Activated naive CD4-positive, alpha-beta T cell (primary cell): ENCODE measurements at places on chromosomes 11 and 22.
A peak's percentile ranks its signal among the peaks of the same experiment; 100 is the strongest.

- no peak for DNase-seq
These were observed at the start of gene PRG2 for GRCh38 chr11:57390535-57390934. Gene PRG2 (minus strand): TSS chr11:57390650. CDS start chr11:57389944, 706 bp downstream.

GRCh38 chr11:77444261-77444660 is 29.6 kb downstream of the PAK1 start:
- no peak for DNase-seq

DNA sequence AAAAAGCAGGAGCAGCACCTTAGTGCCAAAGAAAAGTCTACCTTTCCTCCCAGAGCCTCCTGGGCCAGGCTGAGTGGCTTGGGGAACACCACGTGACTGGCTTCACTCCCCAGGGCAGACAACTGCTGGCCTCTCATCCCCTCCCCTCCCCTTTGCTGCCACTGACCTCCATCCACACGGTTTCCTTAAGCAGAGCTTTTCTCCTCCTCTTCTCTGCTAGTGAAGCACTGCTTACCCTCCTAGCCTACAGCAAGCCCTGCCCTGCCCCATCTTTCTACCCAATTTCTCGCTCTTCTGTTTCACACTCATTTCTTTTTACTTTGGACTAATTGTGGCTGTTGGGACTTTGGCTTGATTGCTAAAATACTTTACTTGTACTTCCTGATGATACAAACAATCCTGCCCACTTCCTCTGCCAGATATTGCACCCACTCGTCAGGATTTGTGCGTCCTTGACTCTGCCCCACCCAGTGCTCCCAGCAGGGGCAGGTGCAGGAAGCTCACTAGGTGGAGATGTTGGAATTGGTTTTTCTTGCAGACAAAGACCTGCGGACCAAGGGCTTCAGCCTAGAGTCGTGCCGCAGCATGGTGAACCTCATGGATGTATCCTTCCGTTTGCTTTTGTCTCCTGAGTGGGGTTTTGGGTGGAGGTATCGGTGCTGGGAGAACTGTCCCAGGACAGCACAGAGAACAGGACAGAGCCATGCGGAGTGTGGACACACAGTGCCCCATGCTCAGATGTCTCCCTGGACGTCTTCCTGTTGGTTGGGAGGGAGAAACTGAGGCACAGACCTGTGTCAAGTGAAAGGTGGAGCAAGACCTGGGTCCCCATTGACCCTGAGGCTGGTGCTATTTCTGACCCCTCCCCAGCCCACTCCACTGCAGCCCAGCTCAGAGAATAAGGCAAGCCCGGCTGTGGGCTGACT is 27.3 kb downstream of the CAPN1 start:
- no peak for DNase-seq

GRCh38 chr11:86816251-86816726 is 15.9 kb downstream of the PRSS23 start:
- DNase-seq: no peak

DNA sequence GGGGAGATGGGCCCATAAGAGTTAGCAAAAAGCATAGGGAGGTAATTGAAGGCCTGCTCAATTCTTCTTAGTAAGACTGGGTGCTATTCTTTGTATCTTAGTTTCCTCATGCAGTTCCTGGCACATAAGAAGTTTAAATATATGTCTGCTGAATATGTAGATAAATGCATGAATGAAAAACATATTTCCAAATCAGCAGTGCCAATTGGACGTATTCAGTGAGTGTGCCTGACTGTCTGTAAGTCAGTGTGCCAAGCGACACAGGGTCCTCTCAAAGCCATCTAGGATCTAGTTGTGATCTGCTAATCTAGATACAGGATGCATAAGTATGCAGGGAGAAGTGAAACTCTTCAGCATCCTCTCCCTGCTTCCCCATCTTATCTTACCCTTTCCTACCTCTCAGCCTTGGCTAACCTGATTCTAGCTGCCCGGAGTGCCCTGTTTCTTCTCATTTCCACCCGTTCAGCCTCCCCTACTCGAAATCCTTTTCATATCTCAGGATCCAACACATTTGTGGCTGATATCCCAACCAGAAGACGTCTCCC is 91.1 kb upstream of the SORL1-AS1 start:
- DNase-seq: no peak

DNA sequence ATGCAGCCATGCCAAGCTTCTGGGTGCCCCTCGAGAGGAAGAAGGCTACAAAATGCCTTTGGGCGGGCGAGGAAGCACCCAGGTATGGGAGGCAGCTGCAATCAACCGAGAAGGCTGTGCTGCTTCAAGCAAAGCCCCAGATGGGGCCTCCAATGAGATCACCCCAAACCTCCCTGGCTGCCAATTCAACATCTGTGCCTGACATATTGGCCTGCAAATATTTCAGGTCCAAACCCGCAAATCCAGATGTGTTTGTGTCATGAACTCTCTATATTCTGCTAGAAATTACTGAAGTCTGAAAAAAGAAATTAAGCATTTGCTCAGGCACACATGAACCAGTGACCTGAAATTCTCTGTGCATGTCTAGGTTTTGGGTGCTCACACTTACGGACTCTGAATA is 78.8 kb upstream of the RCN1 start:
- DNase-seq: no peak

DNA sequence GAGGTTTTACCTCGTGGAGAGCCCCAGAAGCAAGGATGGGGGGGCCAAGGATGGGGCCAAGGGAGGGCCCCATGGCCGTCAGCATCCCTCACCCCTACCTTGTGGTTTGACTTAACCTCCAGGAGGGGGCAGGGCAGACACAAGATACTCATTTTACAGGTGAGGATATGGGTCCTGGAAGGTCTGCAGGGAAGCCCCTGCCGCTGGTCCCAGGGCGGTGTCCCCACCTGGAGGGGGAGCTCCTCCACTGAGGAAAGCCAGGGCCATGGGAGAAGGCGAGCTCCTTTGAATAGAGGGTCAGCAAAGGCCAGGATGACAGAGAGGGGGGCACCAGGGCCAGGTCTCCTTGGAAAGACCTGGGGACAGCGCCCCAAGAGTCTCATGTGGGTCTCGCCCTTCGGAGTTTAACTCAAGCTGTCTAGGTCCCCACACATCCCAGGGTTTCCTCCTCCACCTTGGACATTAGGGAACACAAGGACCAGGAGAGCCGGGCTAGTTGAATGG is 5.9 kb upstream of the ADORA2A start:
- DNase-seq: no peak

DNA sequence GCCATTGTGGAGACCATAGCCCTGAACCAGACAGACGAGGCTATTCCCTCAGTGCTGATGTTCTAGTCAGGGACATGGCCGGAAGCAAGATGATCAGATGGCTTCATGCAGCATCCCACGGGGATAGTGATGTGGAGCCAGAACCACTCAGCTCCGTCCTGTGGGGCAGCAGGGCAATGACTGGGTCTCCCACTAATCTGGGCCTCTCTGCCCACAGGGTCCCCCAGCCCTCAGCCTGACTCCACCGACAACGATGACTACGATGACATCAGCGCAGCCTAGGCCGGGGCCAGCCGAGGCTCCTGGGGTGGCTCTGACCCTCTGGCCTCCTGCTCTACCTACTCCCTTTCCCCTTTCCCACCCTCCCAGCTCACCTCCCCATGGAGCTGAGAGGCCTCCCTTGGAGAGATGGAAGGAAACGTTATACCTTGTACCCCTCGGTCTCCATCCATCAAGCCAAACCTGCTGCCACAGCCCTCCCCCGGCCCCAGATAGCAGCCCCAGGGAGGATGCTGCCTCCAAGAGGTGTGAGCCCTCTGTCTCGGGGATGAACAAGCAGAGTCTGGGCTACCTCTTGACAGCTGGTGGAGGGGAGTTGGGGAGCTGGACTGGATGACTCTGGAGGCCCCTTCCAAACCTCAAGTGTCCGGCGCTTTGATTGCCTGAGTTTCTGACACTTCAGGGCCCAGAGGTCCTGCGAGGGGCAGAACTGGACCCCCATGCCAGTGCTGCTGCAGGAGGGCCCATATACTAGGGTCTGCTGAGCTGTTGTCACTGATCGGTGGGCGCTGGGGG is 47.8 kb downstream of the CD6 start:
- no peak for DNase-seq

DNA sequence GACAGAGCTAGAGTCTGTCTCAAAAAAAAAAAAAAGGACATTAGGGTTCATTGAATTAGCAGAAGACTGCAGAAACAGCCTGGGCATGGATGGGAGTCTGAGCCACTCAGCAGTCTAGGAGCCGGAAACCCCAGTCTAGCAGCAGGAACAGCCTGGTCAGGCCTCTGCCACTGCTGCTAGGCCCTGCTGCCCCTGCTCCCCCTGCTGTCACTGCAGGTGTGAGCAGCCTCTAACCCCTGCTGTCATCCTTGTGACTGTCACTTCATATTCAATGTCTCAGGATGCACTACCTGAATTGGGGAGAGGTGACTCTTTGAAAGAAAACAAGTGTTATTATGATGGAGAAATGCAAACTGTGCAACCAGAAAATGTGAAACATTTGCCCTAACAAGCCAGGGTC is 7.0 kb upstream of the DDX17 start:
- peak; percentile 34 for DNase-seq

GRCh38 chr11:130454491-130455252 is 6.2 kb downstream of the ADAMTS15 start:
- no peak for DNase-seq

DNA sequence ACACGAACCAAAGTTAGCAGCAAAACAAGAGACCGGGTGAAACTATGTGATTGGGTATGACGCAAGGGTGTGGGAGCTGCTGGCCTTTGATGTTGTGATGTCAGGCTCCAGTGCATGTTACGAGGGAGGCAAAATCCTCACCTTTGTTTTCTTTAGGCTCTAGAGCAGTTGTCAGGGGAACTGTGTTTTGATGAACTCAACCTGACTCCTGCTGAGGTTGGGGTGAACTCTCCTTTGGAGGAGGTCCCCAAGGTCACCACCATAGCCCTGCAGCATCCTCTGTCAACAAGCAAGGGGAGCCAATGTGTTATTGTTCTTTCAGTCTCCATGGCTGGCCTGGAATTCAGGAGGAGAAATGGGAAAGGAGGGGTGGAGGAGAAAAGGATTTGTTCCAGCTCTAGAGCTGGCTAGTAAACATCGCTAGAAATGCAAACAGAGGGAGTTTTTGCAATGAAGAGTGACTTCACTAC is 33.8 kb downstream of the RASSF10 start:
- DNase-seq: no peak
